Posterior cingulate gyrus (tissue), 11 donors: ENCODE measurements at places on chromosomes 5 and 9.

GRCh38 chr9:76808636-76809035 lies 44.4 kb downstream of the PCA3 start:
- no peak for DNase-seq

DNA sequence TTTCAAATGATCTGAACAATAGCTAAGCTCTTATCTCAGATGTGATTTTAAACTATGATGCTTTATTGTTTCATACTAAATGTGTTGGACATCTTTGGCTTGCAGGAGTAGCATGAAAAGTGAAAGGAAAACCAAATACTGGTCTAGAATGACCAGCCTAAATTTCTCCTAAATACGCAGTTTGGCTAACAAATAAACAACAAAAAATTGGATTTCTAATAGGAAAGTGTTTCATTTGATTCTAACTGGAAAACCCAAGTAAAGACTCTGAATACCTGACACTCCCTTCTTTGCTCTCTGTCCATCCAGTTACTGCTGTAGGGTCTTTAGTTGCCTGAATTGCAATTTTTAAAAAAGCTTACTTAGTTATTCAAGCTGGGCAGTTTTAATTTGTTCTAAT lies 111.7 kb upstream of the ACOT12 start:
- no peak for DNase-seq

GRCh38 chr5:91434348-91434747 lies 51.2 kb upstream of the ARRDC3 start:
- DNase-seq: peak; percentile 9

DNA sequence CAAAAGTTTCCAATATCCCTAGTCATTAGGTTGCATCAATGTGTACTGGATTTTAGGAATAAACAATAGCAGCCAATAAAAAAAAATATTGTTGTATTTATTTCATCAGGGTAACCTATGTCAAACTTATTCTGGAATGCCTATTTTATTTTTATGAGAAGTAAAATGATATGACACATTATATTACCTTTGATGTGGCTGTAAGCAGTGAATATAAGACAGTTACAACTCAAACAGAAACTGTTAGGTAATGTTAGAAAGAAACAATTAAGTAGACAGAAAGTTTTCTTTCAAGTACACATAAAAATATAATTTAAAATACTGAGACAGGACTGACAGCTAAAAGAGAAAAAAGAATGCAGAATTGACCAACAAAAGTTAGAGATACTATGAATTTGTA lies 65.5 kb downstream of the GNG10 start:
- no peak for DNase-seq

GRCh38 chr5:6831678-6832671 lies 118.7 kb downstream of the TENT4A start:
- no peak for DNase-seq

GRCh38 chr9:79698967-79699366 lies 127.2 kb downstream of the TLE4 start:
- DNase-seq: no peak

GRCh38 chr5:137619191-137619870 lies 116.6 kb downstream of the KLHL3 start:
- DNase-seq: peak; percentile 76
